ENCODE measurements at places on chromosomes 1 and 21. TPM values are rescaled to one million over a fixed set of nuclear protein-coding genes. Genes with fewer than 3 reads are reported as not detected.

The PLA2G2A gene
- total RNA-seq, result not detected

DNA sequence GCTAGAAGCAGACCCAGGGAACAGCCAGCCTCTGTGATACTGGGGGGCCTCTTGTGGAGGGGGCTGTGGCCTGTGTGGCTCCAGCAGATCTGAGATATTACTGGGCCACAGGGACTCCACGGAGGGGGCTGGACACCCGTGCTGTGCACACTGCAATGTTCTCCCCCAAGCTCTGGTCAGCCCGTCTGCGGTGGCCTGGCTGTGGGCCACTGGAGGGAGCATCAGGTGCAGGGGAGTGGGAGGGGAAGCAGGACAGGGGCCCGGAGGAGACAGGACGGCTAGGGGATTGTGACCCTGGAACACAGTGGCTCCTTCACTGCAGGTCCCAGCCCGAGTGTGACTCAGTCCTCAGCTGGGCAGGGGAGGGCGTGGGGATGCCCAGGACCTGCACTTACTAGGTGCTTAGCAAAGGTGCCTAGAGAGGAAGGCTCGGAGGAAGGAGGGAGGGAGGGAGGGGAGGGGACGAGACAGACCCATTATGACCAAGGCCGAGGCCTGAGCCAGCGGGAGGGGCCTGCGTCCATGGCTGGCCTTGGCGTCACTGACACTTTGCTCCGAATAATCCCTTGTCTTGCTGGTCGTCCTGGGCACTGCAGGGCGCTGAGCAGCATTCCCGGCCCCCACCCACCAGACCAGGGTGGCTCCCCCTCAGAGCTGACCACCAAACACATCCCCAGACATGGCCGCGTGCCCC, 44.2 kb downstream of the PRDM16 start:
- H3K4me3 ChIP-seq, result no peak overlapping the region
- H3K27me3 ChIP-seq, result no peaks in the 10 kb centered on the region
- no peak overlapping the region for H3K27ac ChIP-seq
- no peak for DNase-seq
- H3K36me3 ChIP-seq, result no peaks in the 10 kb centered on the region

DNA sequence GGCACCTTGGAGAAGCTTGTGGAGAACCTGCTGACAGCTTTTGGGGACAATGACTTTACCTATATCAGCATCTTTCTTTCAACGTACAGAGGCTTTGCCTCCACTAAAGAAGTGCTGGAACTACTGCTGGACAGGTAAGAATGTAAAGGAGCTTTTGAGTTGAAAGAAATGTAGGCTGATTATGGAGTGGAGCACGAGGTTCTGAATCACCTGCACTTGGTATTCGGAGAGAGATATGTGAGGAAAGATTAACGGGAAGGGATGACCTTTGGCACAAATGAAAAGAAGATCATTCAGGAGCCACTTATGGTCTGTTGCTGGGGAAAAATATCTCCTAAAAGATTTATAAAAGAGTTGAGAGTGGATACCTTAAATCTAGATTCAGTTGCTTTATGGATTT, 42.7 kb downstream of the RGL1 start:
- H3K4me1 ChIP-seq, result peaks cover 18% of the 10 kb centered on the region
- H3K27me3 ChIP-seq, result no peaks in the 10 kb centered on the region
- H3K36me3 ChIP-seq, result no peaks in the 10 kb centered on the region
- no peak for DNase-seq
- no peak overlapping the region for H3K4me3 ChIP-seq

DNA sequence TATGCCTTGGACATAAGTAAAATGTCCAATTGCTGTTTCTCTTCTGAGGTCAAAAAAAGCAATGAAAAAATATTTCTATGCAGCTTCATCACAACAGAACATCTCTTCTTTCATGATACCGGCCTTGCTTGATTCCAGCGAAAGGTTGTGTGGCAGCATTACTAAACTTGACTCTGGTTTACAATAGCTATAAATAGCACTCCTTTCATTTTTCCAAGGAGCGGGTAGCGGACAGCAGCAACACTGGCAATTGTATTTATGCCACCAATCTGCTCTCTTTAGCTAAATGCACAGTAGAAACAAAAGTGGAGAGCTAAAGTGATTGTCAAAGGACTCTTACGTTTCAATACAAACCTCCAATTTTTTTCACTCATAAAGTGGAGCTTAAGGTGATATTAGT, 7.5 kb upstream of the DAB1 start:
- no peaks in the 10 kb centered on the region for H3K4me1 ChIP-seq
- no peak for DNase-seq
- no peak overlapping the region for H3K27ac ChIP-seq

GRCh38 chr1:15188130-15188524, 34.6 kb downstream of the TMEM51 start:
- H3K27ac ChIP-seq, result no peak overlapping the region
- H3K4me1 ChIP-seq, result no peaks in the 10 kb centered on the region
- no peak overlapping the region for H3K4me3 ChIP-seq
- DNase-seq, result no peak
- H3K27me3 ChIP-seq, result peaks cover 8% of the 10 kb centered on the region
- no peaks in the 10 kb centered on the region for H3K36me3 ChIP-seq

Measured in activated T-cell treated with anti-CD3 and anti-CD28 coated beads, Interleukin-2, amount 50 U/mL, for 72 hours (primary cell).